ENCODE measurements at places on chromosomes 3 and 15.
A peak's percentile ranks its signal among the peaks of the same experiment; 100 is the strongest.

GRCh38 chr3:180421221-180421620 is 180.7 kb upstream of the TTC14 start:
- no peak for DNase-seq

- DNase-seq, result no peak
Measured at GRCh38 chr15:34023907-34024306, 15.1 kb downstream of the AVEN start.

- no peak for DNase-seq
Measured at GRCh38 chr3:62805106-62805505, 70.1 kb downstream of the CADPS start.

GRCh38 chr3:172708921-172709773 is 1.7 kb downstream of the NCEH1 start:
- DNase-seq, result no peak

DNA sequence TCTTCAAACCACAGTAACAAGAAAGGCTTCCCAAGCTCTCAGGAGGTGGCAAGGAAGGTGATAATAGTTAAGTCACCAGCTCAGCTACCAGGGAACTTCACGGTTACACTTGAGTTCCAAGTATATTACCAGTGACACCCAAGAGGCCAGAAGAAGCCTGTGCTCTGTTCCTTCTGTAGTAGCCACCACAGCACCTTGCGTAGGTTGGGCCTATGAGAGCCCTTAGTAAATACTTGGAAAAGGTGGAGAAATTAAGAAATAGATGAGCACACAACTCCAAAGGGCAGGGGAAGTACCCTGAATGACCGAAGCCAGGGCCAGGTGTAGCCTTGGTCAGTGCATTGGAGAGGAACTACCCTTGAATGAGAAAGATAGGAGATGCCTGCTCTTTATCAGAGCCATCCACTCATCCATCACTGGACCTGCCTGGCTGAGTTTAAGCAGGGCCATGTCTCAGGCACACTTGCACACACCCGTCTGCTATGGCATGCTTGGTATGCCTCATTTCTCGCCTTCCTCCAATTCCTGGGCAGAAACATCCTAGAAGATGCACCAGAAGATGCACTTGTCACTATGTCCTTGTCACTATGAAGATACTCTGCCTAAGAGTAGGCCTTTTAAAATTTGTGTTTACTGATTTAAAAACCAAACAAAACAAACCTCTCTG is 32.6 kb upstream of the NDUFB4 start:
- DNase-seq, result no peak

DNA sequence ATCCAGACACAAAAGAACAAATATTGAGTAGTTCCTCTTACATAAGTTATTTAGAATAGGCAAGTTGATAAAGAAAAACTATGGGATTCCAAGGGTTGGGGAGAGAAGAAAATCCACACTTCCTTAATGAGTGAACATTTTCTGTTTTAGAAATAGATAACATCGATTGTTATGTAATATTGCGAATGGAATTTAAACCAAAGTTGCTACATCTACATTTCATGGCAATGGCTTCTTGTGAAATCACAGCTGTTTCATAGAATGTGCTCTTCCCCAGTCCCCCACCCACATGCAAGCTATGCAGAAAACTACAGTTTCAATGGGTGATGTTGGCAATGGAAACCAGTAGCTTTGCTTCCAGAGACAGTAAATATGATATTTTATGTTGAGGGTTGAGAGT is 1639.5 kb downstream of the SI start:
- DNase-seq, result no peak

- no peak for DNase-seq
Measured at GRCh38 chr15:34851751-34852150, 56.4 kb upstream of the ACTC1 start.

DNA sequence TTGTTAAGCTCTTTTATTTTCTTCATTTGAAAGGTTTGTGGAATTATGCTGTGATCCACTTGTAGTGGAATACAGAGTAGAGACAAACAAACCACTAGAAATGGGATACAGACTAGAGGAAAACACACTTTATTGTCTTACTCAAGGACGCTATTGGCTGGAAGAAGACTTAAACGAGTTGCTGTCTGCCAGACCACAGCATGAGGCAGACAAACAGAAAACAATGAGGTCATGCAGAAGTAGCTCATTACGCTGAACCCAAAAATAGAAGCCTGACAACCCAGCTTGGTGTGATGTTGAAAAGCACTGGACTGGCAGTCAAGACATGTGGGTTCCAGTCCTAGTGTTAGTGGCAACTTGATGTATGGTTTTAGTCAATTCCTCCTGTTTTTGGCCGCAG is 62.4 kb upstream of the P3H2 start:
- DNase-seq, result no peak

GRCh38 chr3:35862057-35862456 is 222.7 kb downstream of the ARPP21 start:
- no peak for DNase-seq

GRCh38 chr15:83068054-83068453 is 1.0 kb upstream of the BTBD1 start:
- DNase-seq, result no peak

- no peak for DNase-seq
Measured at GRCh38 chr3:188946351-188947240, 225.2 kb upstream of the TPRG1 start.

DNA sequence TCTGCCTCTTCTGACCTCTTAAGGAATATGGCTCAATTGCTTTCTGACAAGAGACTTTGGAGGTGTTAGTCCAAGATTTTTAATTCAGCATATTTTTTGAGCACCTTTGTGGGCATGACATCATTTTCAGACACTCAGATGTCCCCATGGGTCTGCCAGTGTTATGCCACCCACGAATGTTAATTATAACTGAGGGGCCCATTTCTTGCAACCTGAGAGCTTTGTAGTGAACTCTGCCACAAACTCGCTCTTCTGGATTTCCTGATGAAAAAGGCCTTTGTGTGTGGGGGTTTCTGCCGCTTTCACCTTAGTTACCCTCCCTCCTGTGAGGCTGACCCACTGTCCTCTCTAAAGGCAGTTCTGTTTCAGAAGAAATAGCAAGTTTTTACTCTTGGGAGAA is 64.5 kb upstream of the CCR4 start:
- DNase-seq, result no peak

DNA sequence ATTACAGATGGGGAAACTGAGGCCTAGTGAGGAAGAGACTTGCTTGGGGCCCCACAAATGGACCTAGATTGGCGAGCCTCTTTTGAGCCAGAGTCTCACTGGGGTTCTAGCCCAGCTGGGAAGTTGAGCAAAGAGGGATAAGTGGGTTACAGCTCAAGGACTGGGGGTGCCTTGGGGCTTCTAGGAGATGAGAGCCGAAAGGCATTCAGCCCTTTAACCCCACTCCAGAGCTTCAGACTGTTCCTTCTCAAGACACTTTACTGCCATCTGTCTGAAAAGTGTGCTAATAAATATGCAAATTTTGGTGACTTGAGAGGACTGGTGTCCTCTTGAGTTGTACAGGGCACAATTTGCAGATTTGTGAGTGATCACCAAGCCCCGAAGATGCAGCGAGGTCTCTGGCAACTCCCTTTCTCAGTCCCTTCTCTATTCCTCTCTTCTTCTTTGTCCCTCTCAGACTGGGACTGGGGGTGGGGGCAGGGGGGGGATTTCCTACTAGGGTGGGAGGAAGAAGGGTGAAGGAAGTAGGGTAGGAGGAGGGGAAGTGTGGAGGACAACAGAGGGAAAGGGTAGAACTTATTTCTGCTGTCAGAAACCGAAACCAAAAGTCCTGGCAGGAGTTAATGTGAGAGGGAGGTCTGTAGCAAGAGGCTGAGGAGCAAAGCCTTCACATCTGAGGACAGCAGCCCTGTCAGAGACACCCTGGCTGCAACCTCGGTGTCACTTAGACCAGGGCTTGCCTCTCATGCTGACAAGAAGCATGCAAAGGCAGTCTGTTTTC is 16.2 kb upstream of the ANKDD1A start:
- peak; percentile 76 for DNase-seq

DNA sequence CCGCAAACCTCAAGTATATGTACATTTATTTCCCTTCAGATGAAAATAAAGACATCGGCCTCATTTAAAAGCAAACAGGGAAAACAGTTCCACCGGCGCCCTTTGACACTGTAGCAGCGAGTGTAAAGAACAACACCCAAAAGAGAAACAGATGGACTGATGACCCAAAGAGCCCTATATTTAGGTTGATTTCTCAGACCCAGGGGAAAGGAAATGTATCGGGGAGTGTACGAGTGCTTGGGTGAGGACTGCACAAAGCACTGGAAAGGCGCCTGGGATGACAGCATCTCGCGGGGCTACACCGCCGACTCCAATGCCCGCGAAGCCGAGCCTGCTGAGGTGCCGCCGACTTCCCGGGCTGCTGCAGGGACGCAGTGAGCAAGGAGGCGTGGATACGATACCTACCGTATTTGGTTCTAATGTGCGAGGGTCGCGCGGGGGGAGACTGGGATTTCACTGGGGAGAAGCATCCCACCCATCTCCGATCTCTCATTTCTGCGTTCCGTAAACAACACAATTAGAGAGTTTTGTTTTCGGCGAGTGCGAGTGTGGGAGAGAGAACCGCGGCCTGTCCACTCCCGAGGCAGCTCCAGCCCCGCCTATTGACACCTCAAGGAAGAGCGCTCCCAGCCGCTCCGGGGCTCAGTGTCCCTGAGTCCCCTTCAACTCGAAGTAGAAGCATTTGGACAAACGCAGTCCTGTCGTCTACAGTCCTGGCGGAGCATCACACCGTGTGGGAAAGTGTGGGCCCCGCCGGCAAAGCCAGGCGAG is 2.0 kb downstream of the MECOM start:
- no peak for DNase-seq

DNA sequence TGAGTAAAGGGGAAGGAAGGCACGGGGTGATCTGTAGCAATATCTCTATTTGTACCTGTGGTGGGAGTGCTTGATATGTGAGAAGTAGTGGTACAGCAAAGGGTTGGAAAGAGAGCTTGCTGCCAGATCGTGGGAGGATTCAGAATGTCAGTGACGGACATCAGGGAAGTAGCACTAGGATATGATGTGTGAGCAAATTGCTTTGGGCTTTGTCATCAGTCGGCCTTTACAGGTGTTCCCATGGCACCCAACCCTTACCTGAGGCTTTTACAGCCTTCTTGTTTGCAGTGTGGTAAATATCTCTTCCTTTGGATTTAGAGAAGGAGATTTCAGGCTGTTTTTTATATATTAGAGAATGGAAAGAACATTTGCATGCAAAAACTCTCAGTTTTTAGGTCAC is 29.8 kb downstream of the IL1RAP start:
- DNase-seq, result no peak

DNA sequence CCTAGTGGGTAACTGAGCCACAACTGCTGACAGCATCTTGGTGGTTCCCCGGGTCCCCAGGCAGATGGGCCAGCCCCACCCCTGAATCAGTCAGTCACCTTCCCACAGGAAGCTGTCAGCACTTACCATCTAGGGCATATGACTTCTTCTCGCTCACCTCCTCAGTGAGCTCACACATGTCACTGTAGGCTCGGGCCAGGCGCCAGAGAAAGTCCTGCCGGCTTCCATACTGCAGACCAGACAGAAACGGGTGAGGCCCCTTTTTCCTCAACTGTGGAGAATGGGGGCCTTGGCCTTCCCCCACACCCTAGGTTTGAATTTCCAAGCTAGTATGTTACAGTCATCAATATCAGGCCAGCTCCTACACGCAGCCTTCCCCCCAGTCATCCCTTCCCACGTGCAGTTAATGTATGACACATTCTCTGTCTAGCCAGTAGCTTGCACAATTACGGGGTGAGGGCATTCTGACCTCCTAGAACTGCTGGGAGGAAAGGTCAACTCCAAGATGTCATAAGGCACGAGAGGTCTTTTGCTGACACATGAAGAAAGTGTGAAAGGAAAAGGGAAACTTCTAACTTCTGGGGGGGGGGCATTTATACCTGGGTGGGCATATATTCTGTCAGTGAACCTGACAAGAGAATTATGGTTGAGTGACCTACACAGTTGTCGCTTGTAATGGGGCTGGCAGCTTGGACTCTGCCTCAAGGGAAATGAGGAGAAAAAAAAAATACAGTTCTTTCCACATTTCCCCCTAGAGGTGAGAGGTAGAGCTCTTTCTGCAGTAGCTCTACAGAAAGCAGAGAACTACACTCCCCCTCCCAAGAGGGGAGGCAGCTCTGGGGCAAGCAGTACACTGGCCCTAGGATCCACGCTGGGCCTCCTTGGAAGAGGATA is 10.9 kb downstream of the RMDN3 start:
- DNase-seq, result peak; percentile 85

DNA sequence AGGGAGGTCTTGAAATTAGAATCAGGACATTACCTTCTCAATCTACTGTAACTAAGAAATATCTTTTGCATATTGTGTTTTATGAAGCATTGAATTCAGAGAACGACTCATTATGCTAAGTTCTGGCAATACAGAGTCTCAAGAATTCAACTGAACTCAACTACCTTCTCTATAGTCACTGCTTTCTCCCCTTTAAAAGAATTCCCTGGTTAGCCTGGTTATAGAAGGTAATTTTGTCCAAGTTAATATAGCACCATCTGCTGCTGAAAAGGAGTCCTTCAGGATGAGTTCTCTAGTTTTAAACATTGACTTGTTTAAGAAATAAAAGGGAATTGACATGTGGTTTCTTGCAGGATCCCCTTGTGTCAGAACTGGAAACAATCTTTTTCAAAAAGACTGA is 60.2 kb downstream of the IL16 start:
- no peak for DNase-seq

- no peak for DNase-seq
Measured at GRCh38 chr15:24899795-24900194, 55.0 kb upstream of the SNRPN start.

DNA sequence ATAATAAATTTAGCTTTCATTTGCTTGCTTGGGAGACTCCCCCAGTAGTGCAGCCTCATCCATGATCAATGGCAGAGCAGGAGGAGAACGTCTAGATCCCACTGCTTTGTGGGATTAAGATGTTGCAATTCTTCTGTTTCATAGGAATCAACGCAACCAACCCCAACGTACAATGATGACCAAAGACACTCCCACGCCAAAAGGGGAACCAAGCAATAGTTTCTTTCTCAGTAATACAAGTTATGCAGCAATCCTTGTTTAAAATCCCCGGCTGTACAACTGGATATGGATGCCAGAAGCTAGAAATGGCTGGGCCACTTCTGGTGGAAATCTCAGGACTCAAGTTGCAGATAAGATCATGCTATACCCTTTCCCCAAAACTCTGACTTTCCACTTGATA is 411.2 kb downstream of the VPS13C start:
- DNase-seq, result no peak

DNA sequence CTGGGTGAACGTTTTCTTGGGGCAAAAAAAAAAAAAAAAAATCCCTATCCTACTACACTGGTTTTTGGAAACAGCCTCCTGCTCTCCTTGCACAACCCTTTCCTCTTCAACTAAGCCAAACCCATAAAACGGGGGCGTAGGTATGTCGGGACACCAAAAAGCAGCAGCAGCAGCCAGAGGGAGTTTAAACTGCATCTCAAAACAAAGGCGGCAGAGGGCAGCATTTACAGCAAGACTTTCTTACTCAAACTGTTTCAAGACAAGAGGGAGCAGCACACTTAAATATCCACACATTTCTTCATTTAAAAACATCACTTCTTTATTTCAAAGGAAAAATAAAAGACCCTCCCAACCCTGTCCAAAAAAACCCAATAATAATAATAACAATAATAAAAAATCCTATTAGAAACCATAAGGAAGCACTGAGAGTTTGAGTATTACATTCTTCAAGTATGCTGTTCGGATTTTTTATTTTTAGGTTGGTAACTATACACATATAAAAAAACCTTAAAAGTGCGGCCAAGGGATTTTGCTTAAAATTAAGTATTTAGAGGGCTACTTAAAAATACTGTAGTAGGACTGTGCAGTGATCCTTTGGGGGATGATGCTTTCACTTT is 43.9 kb upstream of the PLXND1 start:
- peak; percentile 59 for DNase-seq

- peak; percentile 9 for DNase-seq
Measured at GRCh38 chr15:77493324-77493907, 72.7 kb downstream of the HMG20A start.

GRCh38 chr3:2783261-2783660 is 326.9 kb downstream of the IL5RA start:
- DNase-seq, result no peak
